ENCODE measurements at places on chromosomes 2 and 18. TPM values are rescaled to one million over a fixed set of nuclear protein-coding genes. Genes with fewer than 3 reads are reported as not detected.

The RBKS gene
- 6.9 TPM for total RNA-seq

The NT5C1B gene
- not detected for total RNA-seq

The LRATD1 gene
- 0.10 TPM for total RNA-seq

The UGT1A1 gene
- total RNA-seq = 0.78 TPM

The ATP6V1C2 gene
- total RNA-seq = 0.15 TPM

The UGT1A5 gene
- total RNA-seq = 0.13 TPM

The FOXD4L1 gene
- 0.31 TPM for total RNA-seq

The NHEJ1 gene
- total RNA-seq = 18.0 TPM

The OSR1 gene
- total RNA-seq = 9.3 TPM
